ENCODE measurements at places on chromosomes 12 and 14.

DNA sequence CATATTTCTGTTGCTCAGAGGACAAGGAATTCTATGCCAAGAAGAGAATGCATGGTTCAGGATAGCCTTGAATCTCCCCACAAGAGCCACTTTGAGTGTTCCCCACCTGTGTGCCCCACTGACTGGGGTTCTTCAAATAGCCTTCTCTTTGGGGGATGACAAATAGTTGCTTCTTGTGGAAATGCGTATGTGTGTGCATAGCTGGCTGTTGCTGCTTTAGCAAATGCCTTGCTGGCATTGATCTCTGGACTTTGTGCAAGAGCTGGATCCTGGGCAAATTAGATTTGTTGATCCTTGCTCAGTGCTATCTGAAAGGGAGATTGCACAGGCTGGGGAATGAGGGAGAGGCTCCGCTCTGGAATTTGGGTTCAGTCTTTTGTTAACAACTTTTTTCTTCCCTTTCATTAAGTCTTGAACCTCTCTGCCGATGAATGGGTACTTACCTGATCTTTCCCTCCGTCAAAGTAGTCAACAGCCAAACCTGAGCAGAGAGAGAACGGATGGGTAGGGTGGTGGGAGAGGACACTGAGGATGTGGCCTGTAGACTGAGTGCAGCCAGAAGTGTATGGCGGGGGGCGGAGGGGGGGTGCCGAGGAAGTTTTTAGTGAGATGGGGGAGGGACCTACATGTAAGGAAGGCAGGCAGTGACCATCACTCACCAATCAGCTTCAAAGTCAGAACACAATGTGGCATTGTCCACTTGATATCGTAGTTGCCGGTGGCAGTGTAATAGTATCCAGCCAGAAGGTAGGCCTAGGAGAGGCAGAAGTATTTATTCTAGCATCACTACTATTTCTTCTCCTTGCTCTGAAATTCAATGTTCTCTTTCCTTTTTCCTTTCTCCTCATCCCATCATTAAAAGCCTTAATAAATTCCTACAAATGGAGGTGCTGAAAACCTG, 10.7 kb downstream of the EMG1 start:
- DNase-seq: no peak

DNA sequence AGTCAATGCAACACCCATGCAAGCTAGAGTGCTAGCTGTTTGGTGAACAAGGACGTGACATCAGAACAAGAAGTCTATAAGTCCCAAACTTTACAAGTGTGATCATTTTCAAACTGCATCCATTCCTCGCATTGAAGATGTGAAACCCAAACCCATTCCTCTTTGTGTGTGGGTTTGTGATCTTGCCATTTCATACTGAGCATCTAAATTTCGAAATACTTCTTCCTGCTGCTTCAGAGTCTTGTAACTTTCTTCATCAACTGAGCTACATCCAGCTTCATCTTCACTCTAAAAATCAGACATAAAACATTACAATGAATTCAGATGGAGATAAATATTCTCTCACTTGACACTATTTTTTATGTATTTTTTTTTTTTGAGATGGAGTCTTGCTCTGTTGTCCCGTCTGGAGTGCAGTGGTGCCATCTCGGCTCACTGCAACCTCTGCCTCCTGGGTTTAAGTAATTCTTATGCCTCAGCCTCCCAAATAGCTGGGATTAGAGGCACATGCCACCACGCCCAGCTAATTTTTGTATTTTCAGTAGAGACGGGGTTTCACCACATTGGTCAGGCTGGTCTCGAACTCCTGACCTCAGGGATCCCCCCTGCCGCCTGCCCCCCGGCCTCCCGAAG, 4.8 kb upstream of the ZCCHC8 start:
- DNase-seq: no peak

DNA sequence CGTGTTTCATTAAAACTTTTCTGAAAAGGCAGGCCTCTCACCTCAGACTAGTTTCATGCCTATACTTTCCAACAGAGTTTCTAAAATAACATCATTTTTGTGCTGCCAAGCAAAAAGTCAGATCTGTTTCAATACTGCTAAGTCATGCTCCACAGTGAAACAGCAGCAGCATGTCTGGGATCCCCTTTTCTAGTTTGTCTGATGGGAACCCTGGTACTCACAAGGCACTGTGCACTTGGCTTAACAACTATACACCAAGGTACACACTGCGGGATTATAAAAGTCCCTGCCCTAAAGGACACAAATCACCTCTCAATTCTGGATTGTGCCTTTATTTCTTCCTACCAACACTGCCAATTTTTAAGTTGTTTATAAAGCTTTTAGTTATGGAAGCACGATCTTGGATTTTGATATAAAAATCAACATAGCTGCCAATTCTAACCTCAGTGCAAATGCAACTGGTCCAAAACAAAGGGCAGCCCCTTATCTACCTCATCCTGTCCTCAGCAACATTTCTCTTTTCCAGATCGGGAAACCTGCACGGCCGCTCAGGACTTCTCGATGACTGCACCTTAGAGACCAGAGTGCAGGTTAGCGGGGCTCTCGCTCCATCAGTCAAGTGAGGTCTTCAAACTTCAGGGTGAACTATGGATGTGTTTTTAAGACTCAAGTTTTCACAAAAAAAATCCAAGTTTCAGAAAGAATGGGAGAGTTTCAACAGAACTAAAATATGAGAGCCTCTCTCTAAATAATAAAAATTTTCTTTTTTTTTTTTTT, 1.7 kb upstream of the EIF5 start:
- DNase-seq: no peak

GRCh38 chr12:56198836-56199235, 9.6 kb upstream of the SMARCC2 start:
- DNase-seq: no peak

GRCh38 chr14:22397221-22397737, 191.7 kb downstream of the DAD1 start:
- DNase-seq: no peak

GRCh38 chr12:86349196-86349595, 93.0 kb upstream of the MGAT4C start:
- no peak for DNase-seq

DNA sequence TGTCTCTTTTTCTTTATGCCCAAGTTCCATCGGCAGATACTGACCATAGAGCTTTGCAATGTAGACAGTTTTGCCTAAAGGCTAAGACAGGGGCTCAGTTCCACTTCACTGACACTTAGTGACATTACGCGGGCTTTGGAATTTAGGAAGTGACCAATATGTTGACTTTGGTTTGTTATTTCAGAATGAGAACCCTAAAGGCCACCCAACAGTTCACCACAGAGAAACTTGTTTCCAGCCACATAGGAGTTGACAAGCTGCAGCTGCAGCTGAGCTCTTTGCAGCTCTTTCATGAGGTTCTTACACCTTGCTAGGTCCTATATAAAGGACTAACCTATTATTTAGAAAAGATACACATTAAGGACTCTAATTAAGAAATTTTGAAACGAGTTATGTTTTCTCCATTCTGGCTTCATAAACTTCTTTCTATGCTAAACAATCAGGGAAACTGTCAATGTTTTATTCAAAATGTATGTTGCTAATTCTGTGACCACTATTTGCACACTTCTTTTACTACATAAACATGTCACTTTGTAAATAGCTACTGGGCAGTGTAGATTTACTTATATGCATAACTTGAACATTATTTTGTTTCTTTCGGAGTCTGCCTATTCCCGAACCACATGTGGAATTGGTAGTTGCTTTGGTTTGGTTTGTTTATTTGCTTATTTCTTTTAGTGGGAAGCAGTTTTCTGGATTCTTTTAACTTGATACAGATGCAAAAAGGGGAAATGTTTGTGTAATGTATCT, 18.5 kb upstream of the KLRD1 start:
- DNase-seq: no peak

GRCh38 chr14:85531587-85532373, 1.8 kb downstream of the FLRT2 start:
- peak; percentile 40 for DNase-seq

DNA sequence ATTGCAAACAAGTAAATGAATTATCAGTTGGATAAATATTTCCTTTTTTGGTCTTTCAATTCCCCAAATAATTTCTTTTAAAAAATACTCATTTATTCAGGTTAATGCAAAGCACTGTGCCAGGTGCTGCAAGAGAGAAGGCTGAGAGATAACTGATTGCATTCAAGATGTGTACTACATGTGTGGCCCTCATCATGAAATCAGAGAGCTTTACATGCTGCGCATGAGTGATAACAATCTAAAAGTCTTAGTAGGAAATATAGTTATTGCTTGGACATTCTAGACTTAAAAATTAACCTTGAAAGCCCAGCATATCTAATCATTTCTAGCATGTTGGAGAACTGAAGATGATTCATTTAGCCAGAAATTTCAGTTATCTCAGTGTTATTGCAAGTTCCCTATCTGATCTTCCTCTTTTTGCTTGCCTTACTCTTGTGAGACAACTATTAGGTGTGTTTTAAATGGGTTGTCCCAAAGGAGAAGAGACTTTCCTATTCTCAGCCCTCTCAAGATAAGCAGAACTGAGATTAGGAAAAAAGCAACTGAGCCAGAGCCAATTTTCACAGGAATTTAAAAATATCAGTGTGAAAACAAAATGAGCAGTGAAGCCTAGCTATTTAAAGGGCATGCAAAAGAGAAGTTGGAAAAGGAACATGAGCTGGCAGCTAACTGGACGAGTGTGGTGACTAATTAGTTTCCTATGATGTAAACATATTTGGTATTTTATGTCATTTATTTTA, 60.9 kb downstream of the PLEKHA5 start:
- DNase-seq: no peak

GRCh38 chr12:52190860-52191729, 719 bp downstream of the KRT80 start:
- DNase-seq: no peak

DNA sequence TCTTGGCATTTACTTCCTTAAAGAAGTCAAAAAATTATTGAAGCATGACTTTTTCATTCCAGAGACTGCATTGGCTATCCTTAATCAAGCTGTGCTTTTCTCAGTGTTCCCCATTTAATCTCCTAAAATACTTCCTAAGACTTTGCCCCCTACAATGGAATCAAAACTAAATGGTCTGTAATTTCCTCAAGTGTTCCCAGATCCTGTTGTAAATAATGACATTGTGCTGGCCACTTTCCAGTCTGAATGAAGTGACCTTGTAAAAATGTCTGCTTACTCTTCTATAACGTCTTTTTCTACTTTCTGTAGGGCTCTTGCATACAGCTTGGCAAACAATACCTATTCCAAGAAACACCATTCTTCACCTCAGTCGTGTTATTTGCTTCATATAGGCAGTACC, 45.3 kb upstream of the MBIP start:
- no peak for DNase-seq

- DNase-seq: no peak
These were observed 97.4 kb downstream of the TSPAN8 start for GRCh38 chr12:71060426-71060825.

- no peak for DNase-seq
These were observed 125.3 kb upstream of the ATF7IP start for GRCh38 chr12:14239935-14240872.

GRCh38 chr14:33568935-33569579, 381.8 kb downstream of the EGLN3 start:
- no peak for DNase-seq

GRCh38 chr14:27605282-27605681, 1007.4 kb upstream of the NOVA1 start:
- DNase-seq: no peak

GRCh38 chr12:121184984-121185889, 24.7 kb upstream of the P2RX4 start:
- DNase-seq: no peak

- no peak for DNase-seq
These were observed 96.7 kb downstream of the NUBPL start for GRCh38 chr14:31657917-31658316.

DNA sequence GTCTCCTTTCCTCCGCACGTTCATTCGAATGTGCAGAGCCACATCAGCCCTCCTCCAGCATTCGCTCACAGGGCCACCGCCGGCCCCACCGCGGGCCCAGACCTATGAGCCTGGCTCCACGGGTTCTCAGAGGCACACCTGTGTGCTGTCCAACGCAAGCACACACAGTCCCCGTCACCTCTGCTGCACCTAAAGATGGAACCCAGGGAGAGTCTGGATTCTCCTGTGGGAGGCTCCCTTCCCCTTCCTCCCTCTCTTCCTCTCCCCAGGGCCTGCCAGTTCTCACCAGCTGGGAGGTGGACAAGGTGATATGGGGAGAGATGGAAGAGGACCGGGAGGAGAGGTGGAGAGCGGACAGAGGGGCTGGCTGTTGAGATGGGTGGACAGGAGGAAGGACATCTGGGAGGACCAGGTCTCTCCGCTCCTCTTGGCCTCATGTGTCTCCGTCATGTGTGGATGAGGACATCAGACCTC, 4.9 kb upstream of the AQP6 start:
- no peak for DNase-seq

DNA sequence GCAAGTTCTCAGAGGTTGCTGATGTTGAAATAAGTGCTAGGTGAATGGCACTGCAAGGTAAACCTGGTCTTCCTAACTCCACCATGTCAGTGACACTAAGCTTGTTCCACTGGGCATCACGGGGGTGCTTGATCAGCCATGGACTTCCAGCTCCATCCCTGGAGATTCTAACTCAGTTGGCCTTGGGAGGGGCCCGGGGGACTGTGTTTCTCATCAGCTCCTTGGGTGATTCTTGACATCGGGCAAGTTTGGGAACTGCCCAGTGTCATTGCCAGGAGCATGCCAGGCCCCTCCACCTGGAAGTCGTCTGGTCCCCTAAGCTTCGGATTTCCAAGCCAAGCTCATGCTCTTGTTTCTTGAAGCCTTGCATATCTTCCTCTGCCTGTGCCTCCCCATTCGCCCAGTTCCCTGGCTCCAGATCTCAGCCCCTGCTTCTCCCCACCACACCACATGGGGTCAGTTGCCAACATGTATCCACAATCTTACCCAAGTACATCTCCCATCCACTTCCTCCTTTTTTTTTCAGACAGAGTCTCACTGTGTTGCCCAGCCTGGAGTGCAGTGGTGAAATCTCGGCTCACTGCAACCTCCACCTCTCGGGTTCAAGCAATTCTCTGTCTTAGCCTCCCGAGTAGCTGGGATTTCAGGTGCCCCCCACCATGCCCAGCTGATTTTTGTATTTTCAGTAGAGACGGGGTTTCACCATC, 30.7 kb upstream of the RFLNA start:
- DNase-seq: no peak

Measured in endothelial cell (in vitro differentiated cells).